ENCODE measurements at places on chromosomes 11 and 22.

DNA sequence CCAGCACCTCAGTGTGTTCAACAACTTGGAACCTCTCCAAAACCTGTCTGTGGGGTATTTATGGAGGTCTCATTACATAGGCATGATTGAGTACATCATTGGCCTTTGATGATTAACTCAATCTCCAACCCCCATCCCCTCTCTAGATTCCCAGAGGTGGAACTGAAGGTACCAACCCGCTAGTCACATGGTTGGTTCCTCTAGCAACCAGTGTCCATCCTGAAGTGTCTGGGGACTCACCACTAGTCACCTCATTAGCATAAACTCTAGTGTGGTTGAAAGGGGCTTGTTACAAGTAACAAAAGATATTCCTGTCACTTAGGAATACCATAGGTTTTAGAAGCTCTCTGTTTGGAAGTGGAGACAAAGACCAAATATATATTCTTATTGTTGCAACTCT, 40.3 kb downstream of the SIK2 start:
- no peak for DNase-seq

GRCh38 chr11:130489716-130490115, 41.3 kb downstream of the ADAMTS15 start:
- no peak for DNase-seq

DNA sequence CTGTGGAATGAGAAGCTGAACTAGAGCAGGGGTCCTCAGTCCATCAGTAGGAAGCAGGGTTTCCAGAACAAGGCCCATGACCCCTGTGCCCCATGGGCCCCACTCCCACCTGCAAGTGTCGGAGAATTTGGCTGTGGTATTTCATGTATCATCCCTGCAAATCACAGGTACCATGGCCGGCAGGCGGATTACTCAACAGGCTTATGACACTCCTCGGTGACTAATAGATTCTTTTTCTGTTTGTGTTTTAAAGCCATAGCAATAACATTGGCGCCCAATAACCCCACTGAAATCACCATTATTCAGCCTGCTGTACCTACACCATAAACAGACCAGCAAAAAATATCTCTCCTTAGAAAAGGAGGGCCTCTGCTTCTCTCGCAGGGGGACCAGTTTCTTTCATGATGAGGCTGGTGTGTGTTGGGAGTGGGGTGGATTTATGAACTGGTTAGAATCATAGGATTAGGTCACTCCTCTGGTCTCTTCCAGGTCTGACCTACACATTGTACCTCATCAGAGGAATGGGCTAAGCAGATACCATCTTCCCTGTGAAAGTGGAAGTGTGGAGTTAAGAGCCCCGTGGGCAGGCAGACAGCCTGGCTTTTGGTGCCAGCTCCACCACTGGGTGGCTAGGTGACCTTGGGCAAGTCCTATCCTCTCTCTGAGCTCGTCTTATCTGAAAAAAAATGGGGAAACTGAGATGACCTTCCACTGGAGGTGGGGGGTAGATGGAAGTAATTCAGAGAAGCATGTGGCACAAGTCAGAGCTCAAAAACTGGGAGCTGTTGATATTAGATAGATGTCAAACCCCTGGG, 60.2 kb upstream of the WNT11 start:
- no peak for DNase-seq

DNA sequence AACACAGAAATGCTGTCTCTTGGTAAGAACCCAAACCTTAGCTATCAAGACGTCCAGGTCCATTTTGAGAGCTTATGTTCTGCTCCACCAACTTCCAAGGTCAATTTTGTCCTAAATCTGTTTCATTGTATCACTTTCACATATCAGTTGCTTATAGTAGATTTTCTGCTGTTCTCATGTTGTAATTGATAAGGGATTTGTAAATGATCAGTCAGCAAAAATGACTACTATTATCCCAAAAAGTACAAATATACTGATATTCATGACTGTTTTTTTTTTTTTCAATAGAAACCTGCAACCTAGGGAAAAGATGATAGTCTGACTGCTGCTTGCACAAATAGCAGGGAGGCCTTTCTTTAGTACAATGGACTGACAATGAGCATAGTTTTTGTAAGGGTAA, 128.1 kb downstream of the ARHGAP20 start:
- DNase-seq = no peak

- DNase-seq = no peak
Measured at GRCh38 chr11:122102426-122102825, 13.6 kb downstream of the BLID start.

GRCh38 chr11:128553662-128554362, 33.5 kb downstream of the ETS1 start:
- DNase-seq = no peak

GRCh38 chr22:43534916-43535315, 123.1 kb downstream of the MPPED1 start:
- DNase-seq = no peak

DNA sequence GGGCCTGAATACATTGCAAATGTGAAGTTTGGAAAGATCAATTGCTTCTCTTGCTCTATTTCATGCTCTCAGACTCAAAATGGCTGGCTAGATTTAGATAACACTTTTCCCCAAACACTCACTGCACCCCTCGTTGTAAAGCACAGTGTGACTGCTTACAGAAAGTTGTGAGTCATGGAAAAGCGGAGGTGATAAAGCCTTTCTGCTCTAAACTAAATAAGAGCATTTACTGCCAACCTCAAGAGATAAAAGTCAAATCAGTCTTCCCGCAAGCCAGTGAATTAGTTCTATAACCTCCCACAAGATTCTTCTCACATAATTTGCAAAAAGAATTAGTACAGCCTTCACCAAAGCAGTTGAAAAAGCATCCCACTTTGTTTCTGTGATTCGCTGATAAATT, 168.7 kb downstream of the WT1 start:
- no peak for DNase-seq

GRCh38 chr11:20443596-20443995, 56.1 kb downstream of the PRMT3 start:
- peak; percentile 4 for DNase-seq

DNA sequence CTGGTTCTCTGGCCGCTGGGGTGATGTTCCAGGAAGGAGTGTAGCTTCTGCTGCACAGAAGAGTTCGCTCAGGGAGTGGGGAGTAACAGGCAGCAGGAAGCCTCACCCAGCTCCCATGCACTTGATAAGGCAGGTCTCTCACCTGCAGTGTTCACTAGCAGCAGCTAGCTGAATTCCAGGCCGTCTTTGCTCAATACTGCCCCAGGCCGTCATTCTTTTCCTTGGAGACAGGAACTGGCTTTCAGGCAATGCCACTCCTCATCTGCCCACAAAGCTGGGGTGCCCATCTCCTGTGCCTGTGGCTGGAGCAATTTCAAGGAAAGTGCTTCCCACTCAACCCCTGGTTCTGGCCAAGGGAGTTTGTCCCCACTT, 66.1 kb downstream of the ARHGAP42 start:
- DNase-seq = no peak

DNA sequence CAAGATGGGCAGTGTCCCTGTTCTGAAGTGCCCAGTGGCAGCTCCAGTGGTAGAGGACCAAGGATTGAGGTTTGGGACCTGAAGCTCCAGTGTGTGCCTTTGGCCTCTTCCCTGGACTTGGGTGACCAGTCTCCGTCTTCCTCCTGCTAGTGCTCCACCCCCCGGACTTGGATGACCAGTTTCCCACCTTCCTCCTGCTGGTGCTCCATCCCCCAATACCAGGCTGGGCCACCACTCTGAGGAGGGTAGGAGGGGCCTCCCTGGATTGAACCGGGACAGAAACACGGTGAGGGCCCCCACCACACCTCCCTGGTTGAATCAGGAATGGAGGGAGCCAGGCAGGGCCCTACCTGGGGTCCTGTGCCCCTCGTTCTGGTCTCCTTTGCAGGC, 10.9 kb upstream of the NEAT1 start:
- no peak for DNase-seq

DNA sequence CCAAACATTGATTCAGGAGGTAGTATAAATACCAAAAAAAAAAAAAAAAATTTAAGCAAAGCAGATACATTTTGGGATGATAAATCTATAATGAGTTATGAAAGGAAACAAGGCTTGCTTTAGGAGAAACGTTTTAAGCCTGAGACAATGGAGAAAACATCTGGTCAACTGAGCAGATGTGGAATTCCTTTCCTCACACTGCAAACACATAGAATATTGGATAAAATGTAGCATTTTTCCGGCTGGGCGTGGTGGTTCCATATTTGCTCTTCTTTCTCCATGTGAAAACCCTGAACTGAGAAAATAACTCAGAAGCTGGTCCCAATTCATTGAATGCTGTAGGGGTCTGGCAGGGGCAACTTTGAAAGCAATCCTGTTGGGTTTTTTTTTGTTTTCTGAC, 33.9 kb downstream of the ENDOD1 start:
- no peak for DNase-seq

- no peak for DNase-seq
Measured at GRCh38 chr11:39434466-39434865, 2025.0 kb downstream of the LRRC4C start.
